Right hindlimb (tissue), 1 donor: ENCODE measurements at places on chromosomes 3 and 15.

GRCh38 chr3:51544011-51544775 is 5.7 kb downstream of the RAD54L2 start:
- no peak for DNase-seq

DNA sequence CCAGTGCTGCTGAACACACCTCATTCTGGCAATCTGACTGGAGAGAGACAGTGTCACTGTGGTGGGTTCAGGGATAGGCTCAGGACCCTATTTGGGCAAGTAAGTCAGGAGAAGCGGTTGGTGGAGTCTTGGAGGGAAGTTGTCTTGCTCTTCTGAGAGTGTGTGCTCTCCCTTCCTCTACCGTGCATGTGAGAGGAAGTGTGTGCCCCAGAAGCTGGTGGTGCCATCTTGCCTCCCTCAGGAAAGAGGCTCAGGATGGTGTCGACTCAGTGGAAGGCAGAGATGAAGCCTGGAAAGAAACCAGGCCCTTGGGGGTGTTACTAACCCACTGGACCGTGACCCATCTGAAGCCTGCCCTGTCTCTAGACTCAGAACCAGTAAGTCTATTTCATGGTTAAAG is 6.8 kb upstream of the RARRES1 start:
- no peak for DNase-seq

GRCh38 chr15:66841953-66842681 is 140.1 kb downstream of the SMAD6 start:
- peak; percentile 88 for DNase-seq

DNA sequence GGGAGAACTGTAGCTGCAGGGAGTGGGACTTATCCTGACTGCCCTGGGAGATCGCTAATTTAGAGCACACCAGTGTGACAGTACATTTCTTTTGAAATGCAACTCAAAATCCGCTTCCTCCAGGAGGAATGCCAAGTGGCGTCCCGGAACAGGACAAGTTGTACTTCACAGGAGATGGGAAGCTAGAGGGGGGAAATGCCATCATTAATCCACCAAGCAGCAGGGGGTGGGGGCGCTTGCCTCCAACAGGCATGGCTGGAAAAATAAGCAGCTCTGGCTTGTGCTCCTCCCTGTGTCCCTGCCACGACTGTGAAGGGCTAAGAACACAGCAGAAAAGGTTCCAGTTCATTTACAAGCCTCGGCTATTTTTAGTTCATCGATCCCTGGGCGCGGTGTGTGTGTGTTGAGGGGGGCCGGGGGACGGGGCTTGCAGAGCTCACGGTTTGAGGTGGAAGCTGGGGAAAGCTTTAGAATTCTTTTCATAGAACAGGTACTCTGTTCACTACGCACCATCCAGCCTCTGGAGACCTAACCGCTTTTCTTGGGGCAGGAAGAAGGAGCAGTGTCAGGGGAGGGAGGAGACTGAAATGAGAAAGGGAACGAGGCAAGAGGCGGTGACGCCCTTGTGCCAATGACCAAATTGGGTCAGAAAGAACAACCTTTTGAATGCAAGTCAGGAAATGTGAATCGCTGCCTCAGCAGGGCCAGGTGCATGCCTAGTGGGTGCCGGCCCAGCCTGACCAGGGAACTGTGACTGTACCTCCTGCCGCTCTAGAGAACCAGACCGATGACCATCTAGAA is 51.8 kb upstream of the DGKG start:
- peak; percentile 58 for DNase-seq

GRCh38 chr3:13280811-13281506 is 139.2 kb downstream of the NUP210 start:
- peak; percentile 12 for DNase-seq

DNA sequence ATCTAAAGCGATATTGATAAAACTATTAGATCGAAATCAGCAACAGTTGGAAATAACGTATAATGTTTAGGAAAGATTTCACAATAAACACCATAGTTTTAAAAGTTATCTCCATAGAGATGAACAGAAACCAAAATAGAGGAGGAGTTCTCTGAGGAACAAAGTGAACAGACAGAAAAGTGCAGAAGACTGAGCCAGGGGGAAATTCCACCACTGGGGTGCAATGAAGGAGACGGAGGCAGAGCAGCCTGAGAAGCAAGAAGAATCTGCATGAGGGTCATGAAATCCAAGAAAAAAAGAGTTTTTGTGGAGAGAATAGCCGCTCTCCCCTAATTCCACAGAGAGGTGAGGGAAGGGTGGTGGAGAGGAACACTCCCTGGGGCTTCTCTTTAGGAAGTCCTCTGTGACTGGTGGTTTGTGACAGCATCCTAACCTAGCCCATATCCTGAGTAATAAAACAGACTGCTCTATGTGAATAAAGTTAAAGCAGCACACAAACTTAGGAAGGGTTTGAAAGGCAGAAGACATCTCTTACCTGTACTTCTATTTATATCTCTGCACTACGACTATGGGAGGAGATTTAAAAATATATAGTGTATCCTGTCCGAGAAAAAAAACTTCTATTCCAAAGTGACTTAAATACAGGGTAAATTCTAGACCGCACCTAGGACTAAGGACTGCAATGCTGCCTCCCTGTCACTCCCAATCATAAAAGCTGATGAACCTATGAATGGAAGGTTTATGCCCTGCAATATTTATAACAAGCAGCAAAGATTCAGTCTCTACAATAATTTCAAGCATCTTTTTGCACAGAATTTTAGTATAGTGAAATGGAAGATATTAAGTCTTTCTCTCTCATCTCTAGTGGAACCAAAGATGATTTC is 22.9 kb downstream of the ATP8B4 start:
- no peak for DNase-seq

DNA sequence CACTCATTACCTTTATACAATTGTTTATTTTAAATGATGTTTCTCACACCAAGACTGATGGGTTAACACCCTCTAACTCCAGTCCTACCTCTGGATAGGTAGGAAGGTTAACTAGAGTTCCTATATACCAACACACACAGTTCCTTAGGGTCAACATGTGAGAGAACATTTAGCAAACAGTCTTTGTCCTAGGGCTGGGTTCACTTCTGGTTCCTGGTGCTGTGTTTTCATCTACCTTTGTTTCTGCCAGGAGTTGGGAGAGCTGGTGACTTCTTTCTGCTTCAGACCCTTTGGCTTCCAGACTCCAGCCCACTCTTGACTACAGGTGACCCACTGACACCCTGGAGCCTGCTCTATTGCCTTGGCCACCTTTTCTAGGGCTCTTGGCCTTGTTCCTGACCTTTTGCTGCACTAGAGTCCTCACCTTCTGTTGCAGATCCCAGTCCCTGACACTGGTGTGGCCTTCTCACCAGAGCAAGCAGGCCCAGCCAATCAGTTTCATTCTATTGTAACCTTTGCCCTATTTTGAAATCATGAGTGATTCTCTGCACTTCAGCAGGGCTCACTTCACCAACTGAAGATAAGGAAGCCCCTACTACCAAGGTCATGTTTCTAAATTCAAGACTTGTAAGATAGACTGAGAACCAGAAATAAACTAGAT is 50.0 kb upstream of the SECISBP2L start:
- no peak for DNase-seq
